Hippocampal formation (tissue), 2 donors: ENCODE measurements at places on chromosomes 13 and 19.

- DNase-seq = no peak
These were observed 4.9 kb upstream of the MEDAG start for GRCh38 chr13:30900952-30901749.

GRCh38 chr13:104256701-104257100, 1190.5 kb upstream of the SLC10A2 start:
- DNase-seq = no peak

GRCh38 chr13:31009166-31009565, 76.7 kb downstream of the TEX26 start:
- DNase-seq = no peak

DNA sequence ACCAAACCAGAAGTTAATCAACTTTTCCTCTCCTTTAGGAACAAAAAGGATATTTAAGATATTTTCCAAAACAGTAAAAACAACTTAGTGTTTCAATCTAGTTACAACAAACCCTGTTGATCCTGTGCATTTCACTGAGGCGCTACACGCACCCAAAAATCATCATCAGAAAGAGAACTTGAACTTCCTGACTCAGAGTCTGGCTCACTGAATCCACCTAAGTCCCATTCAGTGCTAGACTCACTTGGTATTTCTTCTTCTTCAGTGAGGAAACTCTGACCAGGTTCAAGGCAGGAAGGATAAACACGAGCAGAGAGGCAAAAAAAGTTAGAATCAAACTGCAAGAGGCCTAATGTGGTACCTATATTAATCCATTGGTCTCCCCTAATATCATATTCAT, 2.2 kb downstream of the KBTBD6 start:
- DNase-seq = no peak

DNA sequence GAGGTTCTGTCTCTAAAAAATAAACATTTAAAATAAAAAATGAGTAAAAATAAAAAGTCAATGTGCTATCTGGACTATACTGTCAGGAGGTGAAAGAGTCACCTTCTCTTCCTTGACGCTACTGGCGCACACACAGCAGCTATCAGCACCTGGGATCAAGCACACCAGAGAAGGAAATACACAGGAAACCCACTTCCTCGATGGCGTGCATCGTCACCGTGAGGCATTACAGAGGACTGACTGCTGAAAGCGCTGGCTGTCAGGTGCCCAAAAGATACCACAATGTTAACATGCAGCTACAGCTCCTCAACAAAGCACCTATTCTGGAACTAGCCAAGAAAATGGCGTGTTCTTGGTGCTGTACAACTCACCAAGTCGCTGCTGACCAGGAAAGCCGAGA, 6.1 kb downstream of the SLC35E1 start:
- DNase-seq = no peak

DNA sequence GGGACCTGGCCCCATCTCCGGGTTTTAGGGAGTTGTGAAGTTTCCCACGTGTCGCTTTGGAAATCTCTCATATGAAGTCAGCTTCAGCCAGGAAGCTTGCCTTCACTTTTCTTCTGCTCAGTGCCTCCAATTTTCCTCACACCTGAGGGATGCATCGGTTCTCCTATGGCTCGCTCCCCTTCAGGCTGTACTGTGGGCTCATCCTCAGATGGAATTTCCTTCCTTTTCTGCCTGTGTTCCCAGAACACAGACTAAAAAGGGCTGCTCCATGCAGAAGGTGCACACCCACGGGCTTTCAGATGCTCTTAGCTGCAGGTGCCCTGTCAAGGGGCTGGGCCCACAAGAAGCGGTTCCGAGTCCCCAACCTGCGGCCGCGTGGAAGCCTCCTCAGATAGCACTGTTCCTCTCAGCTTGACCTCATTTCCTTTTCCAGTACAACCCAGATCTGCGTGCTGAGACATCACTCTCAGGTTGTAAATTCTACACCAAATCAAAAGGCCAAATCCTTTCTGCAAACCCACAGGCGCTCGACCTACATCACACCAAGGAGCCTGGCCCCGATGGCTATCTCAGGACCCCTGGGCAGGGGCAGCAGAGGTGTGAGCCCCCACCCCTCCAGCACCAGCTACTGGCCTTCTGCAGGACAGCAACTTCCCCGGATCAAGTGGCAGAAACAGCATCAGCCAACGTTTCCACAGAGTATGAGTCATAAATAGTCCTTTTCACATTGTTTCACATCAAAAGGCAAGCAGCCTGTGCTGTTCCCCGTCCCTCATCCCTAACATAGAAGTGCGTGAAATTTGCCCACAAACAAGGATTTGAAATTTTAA, 275.9 kb downstream of the ZNF536 start:
- DNase-seq = no peak

- no peak for DNase-seq
These were observed 17.0 kb upstream of the DOCK9 start for GRCh38 chr13:98994896-98995295.

- DNase-seq = no peak
These were observed 1344.9 kb downstream of the UQCRFS1 start for GRCh38 chr19:27868007-27868406.

DNA sequence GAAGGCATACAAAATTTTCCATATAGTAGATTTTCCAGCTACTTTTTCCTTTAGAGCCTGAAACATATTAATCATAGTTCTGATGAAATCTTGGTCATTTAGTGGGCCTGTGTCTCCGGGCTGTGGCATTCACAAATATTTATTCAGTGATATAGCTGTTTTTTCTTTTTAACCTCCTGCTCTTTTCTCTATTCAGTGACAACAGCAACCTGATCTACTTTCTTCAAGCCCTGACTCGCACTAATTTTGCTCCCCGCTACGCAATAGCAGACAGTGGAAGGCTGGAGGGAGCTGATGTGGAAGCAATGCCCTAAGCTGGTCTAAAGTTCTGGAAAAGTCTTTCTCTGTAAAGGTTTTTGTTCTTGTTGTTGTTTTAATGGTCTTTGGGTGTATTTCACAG, 289.7 kb downstream of the SLITRK6 start:
- DNase-seq = no peak

- no peak for DNase-seq
These were observed 273.1 kb downstream of the KLF12 start for GRCh38 chr13:73861136-73861535.

- no peak for DNase-seq
These were observed 6.5 kb upstream of the SCEL start for GRCh38 chr13:77528834-77529500.

DNA sequence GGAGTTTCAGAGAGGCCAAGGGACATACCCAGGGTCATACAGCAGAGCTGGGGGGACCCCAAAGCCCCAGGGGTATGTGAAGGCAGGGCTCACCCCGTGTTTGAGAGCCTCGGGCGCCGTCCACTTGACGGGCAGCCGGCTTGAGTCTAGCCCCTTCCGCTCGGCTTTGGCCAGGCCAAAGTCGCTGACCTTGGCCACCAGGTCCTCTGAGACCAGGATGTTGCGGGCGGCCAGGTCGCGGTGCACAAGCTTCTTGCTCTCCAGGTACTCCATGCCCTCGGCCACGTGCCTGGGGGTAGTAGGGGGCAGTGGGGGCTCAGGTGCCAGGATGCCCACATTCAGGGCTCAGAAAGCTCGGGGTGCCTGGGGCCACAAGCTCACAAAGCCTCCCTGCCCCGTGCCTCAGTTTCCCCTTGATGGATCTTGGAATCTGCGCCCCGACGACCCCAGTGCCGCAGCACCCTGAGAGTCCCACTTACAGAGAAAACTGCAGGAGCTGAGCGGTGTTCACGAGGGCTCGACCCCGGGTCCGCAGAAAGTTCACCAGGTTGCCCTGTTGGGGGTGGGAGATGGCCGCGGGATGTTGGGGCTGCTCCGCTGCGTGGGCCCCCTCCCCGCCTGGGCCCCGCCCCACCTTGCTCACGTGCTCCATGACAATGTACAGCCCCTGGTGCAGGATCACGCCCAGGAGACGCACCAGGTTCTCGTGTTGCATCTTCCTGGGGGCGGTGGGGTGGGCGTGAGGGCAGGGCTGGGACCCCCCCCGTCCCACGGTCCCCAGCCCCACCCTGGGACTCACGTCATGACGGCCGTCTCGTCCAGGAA, 7.1 kb downstream of the MATK start:
- no peak for DNase-seq

- no peak for DNase-seq
These were observed 86.2 kb upstream of the FRY start for GRCh38 chr13:31945202-31945961.

DNA sequence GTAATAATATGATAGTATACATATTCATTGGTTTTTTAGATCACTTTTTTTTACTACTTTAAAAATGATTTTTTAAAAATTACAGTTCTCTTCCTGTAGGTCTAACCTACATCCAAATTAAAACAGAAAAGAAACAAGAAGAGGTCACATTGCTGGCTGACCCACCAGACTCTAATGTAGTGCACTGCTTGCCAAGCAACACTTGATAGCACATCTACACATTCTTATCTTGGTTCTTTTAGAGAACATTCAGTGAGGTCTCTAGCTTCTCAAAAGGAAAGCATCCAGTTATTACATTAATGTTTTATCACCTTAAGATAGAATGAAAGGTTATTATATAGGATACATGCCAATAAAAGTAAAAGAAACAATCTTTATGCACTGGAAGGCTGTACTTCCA, 35.6 kb downstream of the NDFIP2 start:
- DNase-seq = no peak

DNA sequence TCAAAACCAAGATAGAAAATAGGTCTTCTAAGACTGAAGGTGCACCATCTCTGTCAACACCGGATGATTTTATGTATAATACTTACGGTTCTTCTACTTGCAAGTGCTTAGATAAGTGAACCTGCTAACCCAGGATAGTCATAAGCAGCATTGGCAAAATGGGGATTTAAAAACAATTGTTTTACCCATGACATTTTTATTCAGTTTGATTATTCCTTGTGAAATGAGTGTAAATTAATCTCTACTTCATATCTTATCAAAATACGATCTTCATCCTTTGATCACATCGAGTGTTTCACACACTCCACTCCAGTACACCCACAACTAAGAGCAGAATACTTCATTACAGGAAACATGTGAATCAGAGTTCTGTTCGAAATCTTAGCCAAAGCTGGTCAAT, 23.0 kb upstream of the MTRF1 start:
- no peak for DNase-seq

DNA sequence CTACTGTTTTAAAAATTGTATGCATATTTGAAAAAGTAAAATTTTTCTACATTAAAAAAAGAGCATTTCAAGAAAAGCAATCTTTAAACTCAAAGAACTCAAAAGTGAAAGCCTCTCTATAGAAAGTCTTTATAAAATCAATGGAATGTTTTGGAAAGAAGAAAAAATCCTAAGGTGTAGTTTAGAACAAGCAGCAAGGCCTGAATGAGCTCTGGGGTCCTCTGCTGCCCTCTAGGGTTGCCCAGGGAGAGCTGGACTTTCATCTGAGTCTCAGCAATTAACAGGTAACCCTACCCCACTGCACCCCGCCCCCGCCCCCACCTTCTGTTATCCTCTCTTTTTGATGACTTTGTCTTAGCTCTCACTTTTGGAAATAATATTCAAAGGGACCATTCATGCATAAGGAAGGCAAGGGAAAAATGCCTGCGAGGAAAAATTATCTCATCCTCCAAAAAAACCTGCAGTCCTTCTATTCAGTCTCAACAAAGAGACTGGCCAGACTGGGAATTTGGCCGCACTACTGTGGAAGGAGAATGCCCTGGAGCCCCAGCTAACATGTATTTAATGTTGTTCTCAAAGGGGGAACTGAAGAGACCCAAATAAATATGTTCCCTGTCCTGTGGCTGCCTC, 24.1 kb downstream of the SLC25A30 start:
- peak; percentile 37 for DNase-seq

DNA sequence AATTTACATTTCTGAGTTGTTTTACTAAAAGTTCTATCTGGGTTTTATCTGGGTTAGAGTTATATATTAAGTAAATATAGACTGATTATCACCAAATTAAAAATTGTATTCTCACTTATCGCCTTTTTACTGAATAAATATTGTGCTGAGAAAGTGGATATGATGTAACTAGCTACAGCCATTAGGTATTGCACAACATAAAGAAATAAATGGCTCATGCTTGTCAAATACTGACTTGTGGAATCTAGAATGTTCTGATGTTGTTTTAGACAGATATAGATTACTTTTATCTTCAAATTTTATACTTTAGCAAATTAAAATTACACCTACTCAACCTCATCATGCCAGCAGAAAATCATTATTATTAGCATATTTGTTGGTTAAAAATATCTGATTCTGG, 1277.1 kb upstream of the MIR17HG start:
- DNase-seq = no peak

DNA sequence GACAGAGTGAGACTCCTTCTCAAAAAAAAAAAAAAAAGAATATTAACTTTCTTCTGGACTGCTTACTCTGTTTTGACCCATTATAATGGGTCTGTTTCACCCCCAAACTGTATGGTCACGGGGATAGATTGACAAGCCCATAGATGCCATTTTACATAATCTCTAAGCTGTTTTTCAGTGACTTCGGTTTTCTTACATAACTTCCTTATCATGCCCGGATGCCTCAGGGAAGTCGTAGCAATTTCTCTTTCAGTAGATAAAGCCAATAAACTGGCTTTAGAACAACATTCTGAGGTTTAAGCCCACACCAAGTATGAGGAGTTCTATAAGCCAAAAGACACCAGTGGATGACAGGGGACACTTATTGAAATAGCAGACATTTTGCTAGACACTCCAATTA, 5.9 kb upstream of the ZNF254 start:
- DNase-seq = no peak

- DNase-seq = no peak
These were observed 59.1 kb upstream of the TNFRSF19 start for GRCh38 chr13:23510979-23511735.

- DNase-seq = no peak
These were observed 238.1 kb upstream of the SERP2 start for GRCh38 chr13:44135566-44135965.

- DNase-seq = no peak
These were observed 72.1 kb downstream of the LHFPL6 start for GRCh38 chr13:39530916-39531315.

GRCh38 chr13:47251771-47252170, 354.9 kb upstream of the HTR2A start:
- no peak for DNase-seq

DNA sequence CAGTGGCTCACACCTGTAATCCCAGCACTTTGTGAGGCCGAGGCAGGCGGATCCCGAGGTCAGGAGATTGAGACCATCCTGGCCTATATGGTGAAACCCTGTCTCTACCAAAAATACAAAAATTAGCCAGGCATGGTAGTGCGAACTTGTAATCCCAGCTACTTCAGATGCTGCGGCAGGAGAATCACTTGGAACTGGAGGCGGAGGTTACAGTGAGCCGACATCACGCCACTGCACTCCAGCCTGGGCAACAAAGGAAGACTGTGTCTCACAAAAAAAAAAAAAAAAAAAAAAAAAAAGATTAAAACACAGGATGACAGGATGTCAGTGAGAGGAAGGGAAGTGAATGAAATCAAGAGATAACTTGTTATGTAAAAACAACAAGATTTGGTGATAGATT, 1158.5 kb downstream of the PCDH9 start:
- DNase-seq = no peak
